Activated CD8-positive, alpha-beta T cell treated with anti-CD3 and anti-CD28 coated beads, Interleukin-2, amount 10 ng/mL, durations not matched to agents 7 days and 5 days (primary cell): ENCODE measurements at places on chromosomes 16 and 17. TPM values are rescaled to one million over a fixed set of nuclear protein-coding genes. Genes with fewer than 3 reads are reported as not detected.
A peak's percentile ranks its signal among the peaks of the same experiment; 100 is the strongest.

GRCh38 chr17:1473841-1474240 lies 17.8 kb upstream of the CRK start:
- peak; percentile 33 for DNase-seq
- no peak overlapping the region for H3K27ac ChIP-seq
- H3K4me3 ChIP-seq, result no peak overlapping the region

DNA sequence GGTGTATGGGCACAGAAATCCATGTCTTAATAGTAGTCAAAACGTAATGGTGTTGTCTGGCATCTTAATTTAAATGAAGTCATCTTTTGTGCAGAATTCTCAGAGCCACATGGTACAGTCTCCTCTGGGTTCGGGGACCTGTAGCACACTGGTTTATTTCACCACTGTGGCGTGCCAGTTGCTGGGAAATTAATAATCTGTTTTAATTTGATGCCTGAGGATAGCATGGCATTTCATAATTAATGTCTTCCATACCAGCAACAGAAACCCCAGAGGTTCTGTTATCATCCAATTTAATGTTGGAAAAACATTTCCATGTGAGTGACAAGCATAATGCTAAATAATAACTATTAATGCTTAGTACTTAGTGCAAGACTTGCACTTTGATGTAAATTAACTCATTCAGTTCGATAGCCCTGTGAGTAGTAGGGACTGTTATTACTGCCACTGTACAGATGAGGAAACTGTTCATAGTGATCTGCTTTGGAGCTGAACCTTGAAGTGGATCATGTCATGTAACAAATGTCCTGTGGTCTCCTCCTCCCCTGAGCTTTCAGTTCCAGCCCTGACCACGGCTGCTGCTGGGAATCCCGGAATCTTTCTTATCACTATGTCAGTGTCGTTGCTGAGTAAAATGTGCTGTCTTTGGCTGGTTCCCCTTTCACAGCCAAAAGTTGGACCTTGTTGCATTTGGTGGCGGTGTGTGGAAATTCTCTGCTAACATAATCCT lies 51.2 kb downstream of the SNX29 start:
- H3K27me3 ChIP-seq, result no peaks in the 10 kb centered on the region
- H3K4me1 ChIP-seq, result peaks cover 4% of the 10 kb centered on the region
- DNase-seq, result no peak
- peaks cover 3% of the 10 kb centered on the region for H3K36me3 ChIP-seq

DNA sequence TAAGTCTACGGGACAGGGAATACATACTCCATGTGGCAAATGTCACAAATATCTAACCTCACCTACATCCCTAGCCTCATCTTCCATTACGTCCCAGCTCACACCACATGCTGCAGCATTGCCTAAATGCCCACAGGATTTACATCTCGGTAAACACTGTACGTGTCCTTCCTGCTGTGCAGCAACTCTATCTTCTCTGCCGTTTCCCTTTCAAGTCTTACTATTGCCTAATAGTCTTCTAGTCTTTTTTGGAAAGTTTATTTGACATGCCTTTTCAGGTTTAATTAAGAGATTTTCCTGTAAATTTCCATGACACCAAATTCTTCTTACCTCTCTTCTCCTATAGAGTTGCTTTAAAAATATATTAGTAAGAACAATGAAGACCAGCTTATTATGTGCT lies 120.5 kb downstream of the HS3ST4 start:
- H3K4me1 ChIP-seq, result no peaks in the 10 kb centered on the region
- no peaks in the 10 kb centered on the region for H3K36me3 ChIP-seq
- no peak overlapping the region for H3K4me3 ChIP-seq
- H3K27ac ChIP-seq, result no peak overlapping the region
- no peak for DNase-seq

GRCh38 chr17:50257676-50258224 lies 16.5 kb upstream of the TMEM92 start:
- H3K27me3 ChIP-seq, result peaks cover 19% of the 10 kb centered on the region
- DNase-seq, result no peak
- no peaks in the 10 kb centered on the region for H3K4me1 ChIP-seq
- H3K36me3 ChIP-seq, result no peaks in the 10 kb centered on the region

GRCh38 chr17:56912105-56912999 lies 1.5 kb downstream of the TRIM25 start:
- H3K4me3 ChIP-seq, result peak overlapping the region; percentile 86
- H3K27ac ChIP-seq, result peak overlapping the region; percentile 96
- peaks cover 56% of the 10 kb centered on the region for H3K4me1 ChIP-seq
- no peaks in the 10 kb centered on the region for H3K27me3 ChIP-seq
- H3K36me3 ChIP-seq, result peaks cover 56% of the 10 kb centered on the region

DNA sequence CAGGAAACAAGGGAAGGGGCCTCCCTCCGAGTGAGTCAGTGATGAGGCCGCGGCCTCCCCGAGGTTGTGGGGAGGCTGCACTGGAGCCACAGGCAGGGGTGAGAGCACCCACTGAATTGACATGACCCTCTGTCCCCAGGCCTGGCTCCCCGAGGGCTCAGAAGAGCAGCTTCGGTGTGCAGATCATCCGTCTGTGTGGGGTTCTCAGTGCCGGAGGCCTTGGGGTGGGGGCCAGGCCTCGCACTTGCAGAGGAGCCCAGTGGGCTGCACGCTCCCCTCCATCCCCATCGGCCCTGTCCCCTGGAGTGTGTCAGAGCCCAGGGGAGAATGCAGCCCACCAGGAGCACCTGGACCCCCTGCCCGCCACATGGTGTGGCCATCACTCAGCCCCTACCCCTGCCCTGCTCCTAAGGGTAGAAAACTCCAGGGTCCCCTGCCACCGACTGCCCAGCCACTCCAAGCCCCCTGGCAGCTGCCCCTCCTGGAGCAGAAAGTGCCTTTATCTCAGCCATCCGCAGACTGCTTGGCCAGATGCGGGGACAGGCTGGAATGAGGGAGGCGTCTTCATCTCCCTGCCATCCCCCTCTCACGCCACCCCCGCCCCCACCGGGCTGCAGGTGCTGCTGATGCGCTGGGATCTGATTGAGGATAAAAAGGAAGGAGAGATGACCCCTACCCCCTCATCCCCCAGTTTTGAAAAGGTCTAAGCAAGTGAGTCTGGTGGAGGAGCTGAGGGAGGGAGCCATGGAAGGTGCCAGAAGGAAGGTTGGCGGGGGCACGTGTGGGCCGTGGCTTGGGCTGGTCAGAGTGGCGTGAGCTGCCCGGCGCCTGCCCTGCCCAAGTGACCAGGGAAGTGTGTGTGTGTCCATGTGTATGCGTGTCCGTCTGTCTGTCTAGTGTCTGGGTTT lies 358.3 kb downstream of the SEC14L1 start:
- peaks cover 52% of the 10 kb centered on the region for H3K36me3 ChIP-seq
- peaks cover 13% of the 10 kb centered on the region for H3K4me1 ChIP-seq
- peak overlapping the region; percentile 1 for H3K4me3 ChIP-seq
- DNase-seq, result no peak
- peak overlapping the region; percentile 39 for H3K27ac ChIP-seq
- no peaks in the 10 kb centered on the region for H3K27me3 ChIP-seq

- H3K4me3 ChIP-seq, result no peak overlapping the region
- H3K36me3 ChIP-seq, result peaks cover 8% of the 10 kb centered on the region
- DNase-seq, result peak; percentile 56
- peaks cover 35% of the 10 kb centered on the region for H3K4me1 ChIP-seq
- H3K27ac ChIP-seq, result peak overlapping the region; percentile 92
- H3K27me3 ChIP-seq, result no peaks in the 10 kb centered on the region
Measured at GRCh38 chr16:48608871-48609651, 919 bp downstream of the N4BP1 start.

GRCh38 chr16:78990309-78990701 lies 610.2 kb downstream of the MAF start:
- H3K27me3 ChIP-seq, result no peaks in the 10 kb centered on the region
- DNase-seq, result no peak
- no peaks in the 10 kb centered on the region for H3K36me3 ChIP-seq
- H3K27ac ChIP-seq, result no peak overlapping the region

GRCh38 chr16:28999577-28999976 lies 14.7 kb downstream of the LAT start:
- H3K4me1 ChIP-seq, result peaks cover 10% of the 10 kb centered on the region
- no peak overlapping the region for H3K4me3 ChIP-seq
- H3K27me3 ChIP-seq, result no peaks in the 10 kb centered on the region
- DNase-seq, result no peak
- H3K36me3 ChIP-seq, result no peaks in the 10 kb centered on the region

DNA sequence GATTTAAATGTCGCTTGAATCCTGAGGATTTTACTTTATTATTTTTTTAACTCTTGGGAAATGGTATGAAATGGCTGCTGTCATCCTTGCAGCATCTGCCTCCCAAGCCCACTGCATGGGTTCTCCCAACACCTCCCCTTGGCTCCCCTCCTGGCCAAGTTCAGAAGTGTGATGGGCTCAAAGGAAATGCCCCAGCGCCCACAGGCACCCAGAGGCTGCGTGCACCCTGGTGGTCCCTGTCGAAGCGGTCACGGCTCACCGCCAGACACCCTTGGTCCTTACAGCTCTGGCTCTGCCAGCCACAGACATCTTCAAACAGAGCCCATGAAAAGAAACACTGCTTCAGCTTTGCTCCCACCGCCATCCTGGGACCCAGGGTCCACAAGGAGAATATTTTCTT lies 334.7 kb downstream of the SOX9 start:
- no peaks in the 10 kb centered on the region for H3K36me3 ChIP-seq
- H3K4me3 ChIP-seq, result no peak overlapping the region
- no peaks in the 10 kb centered on the region for H3K27me3 ChIP-seq

BEAN1 gene
- total RNA-seq, result not detected

ITGAX gene
- 25.0 TPM for total RNA-seq

ZG16B gene
- total RNA-seq, result 3.7 TPM

OSGIN1 gene
- 0.26 TPM for total RNA-seq

AATK gene
- 1.1 TPM for total RNA-seq

TP53TG3 gene
- total RNA-seq, result not detected

C16orf54 gene
- total RNA-seq, result 64.3 TPM

CEP295NL gene
- total RNA-seq, result 0.26 TPM
